ENCODE measurements at places on chromosomes 1 and 21.

- DNase-seq, result no peak
Measured at GRCh38 chr21:45512626-45513002, 29.6 kb downstream of the SLC19A1 start.

DNA sequence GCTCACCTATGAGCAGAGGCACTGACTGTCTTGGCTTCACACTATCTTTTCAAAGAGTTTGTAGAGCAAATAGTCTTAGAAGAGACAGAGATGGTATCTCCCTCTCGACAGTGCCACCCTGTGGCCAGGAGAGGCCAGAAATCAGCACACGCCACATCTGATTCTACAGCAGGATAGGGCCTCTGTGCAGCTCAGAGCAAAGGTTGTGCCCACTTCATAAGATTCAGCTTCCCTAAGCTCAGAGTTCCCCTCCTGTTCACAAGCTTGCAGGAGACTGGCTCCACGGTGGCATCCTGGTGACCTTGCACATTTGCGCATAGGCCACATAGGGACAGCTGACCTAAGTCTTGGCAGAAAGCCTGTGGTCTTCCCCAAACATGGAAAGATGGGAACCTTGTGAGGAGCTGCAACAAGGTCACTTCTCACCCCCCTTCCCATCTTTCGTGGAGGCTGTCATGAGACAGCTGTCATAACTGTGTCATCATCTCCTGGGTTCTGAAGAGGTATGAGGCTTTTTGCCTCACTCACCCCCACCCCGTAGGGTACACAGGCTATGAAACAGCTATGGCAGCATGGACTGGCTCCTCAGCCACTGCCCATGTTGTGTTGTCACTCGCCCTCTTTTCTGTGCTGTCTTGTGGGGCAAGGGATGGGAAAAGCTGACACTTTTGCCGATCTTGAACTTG lies 3.0 kb downstream of the ITLN2 start:
- peak; percentile 58 for DNase-seq

DNA sequence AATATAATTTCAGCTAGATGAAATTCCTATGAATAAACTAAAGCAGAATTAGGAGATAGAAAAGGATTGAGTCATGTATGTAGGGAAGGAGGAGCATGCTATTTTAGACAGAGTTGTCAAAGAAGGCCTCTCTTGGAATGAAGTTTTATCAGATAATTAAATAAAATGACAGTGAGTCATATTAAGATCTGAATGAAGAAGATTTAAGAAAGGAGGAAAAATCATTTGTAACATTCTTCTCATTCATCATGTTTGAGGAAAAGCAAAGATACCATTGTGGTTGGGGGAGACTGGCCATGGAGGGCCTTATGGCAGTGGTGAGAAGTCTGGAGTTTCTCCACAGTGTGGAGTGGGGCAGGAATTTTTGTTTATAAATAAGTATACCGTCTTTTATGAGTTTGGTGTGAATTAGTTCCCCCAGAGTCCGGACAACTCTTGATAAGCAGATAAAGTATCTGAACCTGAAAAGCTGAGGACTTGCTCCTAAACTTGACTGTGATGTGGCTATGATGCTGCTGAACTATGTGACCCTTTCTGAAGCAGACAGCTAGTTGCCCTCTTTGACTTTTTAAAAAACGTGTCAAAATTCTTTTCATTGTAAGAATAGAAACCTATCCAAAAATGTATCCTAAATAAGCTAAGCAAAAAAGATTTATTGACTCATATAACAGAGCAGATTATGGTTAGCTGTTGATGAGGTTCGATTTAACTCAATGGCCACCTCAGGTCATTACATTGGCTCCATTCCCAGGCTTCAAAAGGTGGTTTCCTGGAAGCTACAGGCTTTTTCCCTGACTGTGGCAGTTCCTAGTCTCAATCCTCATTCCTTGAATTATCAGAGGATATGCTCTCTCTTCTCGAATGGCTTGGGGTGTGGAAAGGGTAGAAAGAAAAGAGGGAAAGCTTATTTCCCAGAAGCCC lies 90.8 kb downstream of the LHX9 start:
- DNase-seq, result no peak

- DNase-seq, result no peak
Measured at GRCh38 chr1:56099766-56100265, 479.5 kb downstream of the PLPP3 start.

Measured in 8988T (cell line).